T follicular helper cell (primary cell): ENCODE measurements at places on chromosomes 4 and X.

- DNase-seq, result no peak
These were observed 63.7 kb downstream of the ANK2 start for GRCh38 chr4:113113151-113113550.

DNA sequence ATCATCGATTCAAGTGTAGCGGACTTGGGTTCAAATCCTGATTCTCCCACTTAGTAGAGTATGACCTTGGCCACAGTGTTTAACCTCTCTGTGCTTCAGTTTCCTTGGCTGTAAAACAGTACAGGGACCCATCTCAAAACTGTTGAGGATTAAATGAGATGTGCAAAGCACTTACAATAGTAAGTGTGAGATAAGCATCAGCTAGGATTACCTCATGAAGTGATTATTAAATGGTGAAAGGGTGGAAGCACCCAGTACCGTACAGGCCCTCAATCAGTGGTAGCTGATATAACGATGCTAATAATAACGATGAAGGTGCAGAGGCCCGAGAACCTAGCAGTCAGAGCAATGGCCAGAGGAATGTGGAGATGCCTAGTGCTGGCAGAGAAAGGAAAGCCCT lies 45.1 kb downstream of the PRPS1 start:
- DNase-seq, result no peak

GRCh38 chrX:115399306-115399705 lies 109.8 kb downstream of the LUZP4 start:
- DNase-seq, result no peak

DNA sequence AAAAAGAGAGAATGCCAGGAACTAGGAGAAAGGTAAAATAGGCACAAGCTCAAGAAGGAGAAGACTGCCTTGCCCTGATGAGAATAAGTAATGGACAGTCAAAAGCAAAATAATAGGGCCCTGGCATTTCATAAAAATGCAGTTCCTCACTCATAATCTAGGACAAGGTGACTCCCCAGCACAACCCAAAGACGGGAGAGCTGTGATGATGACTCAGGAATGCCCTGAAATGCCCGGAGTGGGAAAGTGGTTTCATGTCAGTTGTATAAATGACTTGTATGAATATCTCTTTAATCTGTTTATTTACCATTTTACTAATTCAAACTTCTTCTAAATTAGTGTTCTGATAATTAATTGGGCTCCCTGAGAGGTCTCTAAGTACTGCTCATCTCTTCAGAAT lies 28.8 kb upstream of the SETD7 start:
- no peak for DNase-seq

DNA sequence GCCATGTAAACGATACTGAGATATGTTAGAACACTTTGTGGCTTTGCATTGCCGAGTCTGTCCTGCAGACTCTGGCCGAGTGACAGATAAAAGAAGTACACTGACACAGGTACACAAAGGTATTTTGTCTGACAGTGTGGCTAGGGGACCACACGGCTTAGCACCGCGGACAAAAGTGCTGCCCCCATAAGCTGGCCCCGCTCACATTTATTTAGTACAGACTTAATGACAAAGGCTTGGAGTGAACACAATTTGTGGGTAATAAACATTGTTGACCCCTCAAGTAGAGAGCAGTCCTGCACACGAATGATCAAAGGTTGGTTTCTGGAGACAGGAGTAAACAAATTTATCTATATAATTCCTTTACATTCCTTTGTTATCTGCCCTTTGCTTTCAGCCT lies 976.8 kb downstream of the TRAM1L1 start:
- DNase-seq, result no peak

DNA sequence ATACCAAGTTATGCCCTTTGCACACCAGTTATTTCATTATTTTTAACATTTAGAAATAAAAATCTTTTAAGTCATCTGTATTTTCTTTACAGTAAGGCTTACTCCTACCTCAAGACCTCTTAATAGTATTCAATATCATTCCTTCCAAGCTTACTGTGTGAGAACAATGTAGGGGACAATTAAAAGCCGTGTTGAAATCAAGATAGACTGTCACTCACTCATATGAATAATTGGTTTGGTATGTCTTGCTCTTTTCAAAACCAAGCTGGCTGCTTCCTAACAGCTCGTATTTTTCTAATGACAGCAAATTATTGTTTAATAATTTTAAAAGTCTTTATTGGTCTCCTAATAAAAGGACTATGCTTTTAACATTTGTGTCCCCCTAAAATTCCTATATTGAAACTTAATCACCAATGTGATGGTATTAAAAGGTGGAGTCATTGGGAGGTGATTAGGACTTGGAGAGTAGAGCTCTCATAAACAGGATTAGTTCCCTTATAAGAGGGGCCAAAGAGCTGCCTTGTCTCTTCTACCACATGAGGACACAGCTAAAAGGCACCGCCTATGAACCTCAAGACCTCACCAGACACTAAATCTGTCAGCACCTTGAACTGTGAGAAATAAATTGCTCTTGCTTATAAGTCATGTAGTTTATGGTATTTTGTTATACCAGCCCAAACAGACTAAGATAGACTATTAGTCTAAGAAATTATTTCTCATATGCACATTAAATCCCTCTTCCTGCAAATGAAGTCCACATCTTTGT lies 4.1 kb downstream of the ABCB7 start:
- DNase-seq, result no peak

DNA sequence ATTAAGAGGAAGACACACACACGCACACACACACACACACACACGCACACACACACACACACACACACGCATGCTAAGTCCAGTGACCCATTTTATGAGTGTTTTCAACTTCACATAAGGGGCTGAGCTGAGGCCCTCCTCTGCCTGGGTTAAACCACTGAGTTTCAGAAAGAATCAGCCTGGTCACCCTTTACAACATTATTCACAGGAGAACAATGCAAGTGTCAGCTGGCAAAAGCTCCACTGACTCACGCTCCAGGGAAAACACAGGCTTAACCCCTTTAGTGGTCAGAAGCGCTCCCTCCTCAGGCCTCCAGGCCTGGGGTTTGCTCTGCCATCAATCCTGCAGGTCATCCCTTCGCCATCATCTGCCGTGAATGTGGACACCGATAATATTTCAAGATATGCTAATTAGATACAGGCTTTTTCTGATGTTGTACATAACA lies 46.9 kb downstream of the ACOX3 start:
- DNase-seq, result no peak

DNA sequence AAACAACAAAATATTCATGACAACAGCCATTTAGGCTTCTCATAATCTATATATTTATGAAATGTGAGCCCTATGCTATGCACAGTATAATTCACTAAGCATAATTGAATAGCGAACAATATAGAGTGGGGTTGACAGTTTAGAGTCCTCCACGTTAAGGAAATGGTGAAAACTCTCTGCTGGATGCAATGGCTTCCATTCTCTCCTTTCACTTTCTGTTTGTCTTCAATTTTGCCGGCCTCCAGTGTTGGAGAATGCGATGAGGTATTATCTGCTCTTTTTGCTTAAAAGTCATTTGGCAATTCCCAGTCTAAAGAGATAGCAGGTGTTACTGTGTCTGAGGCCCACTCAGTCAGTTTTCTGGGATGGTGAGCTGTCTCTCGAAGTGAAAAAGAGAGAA lies 52.1 kb downstream of the NPY5R start:
- DNase-seq, result no peak

- no peak for DNase-seq
These were observed 212.5 kb downstream of the SPATA18 start for GRCh38 chr4:52263607-52264006.

DNA sequence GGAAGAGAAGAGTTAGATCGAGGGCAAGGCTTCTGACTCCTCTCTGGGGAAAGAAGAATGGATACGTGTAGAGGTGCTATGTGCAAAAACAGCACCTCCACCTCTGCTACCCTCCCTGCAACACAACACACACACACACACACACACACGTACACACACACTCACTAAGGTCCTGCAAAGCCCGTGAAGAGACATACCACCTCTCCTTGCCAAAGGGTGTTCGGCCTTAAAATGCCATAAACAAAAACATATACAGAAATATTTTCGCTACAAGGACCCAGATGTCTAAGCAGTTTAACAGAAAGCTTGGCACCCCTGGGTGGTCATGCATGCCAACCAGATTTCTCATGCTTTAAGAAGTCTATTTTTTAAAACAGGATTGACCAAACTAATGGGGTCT lies 1.5 kb downstream of the TIFA start:
- no peak for DNase-seq

DNA sequence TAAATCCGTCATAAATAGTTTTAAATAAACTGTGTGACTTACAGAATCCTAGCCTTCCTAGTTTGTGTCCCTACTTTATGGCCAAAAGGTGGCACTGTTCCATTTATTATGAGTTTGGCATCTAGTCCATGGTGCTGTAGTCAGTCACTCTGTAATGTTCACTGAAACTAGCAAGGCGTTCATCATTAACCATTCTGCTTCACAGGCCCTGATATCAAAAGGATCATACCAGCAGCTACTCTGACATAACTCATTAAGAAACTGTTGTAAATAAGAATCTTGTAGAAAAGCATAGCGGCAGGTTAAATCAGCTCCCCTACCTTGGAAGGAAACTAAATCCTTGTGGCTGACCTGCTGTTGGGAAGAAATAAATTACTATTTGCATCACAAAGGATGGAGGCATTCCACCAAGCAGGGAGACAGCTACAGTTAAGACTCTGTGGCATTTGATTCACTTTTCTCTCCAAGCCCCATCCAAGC lies 919.6 kb upstream of the DIAPH2 start:
- no peak for DNase-seq

DNA sequence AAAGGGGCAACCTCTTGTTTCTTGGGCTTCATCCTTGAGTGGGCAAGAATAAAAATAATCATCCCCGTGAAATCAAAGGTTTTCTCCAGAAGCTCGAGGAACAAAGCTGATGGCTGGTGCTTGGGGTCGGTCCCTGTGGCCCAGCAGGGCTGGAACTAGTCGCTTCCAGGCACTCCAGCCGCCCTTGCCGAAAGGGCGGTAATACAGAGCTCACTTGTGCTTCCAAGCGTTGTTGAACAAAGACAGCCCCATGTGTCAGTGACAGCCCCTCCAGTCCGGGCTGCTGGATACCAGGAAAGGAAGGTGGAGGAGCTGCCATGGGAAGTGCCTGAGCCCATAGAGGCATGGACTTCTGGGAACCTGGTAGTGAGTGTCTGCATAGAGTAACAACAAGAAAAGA lies 5.2 kb downstream of the HELT start:
- DNase-seq, result no peak

DNA sequence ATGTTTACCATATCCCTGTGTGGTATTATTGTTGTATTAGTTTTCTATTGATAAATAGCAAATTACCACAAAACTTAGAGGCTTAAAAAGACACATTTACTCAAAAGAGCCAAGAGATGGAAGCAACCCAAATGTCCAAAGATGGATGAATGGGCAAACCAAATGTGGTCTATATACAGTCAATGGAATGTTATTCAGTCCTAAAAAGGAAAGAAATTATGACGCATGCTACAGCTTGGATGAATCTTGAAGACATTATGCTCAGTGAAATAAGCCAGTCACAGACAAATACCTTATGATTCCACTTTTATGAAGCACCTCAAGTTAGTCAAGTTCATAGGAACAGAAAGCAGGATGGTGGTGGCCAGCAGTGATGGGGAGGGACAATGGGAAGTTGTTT lies 144.7 kb downstream of the QDPR start:
- DNase-seq, result no peak

- DNase-seq, result no peak
These were observed 25.7 kb downstream of the GAB3 start for GRCh38 chrX:154724993-154725756.

DNA sequence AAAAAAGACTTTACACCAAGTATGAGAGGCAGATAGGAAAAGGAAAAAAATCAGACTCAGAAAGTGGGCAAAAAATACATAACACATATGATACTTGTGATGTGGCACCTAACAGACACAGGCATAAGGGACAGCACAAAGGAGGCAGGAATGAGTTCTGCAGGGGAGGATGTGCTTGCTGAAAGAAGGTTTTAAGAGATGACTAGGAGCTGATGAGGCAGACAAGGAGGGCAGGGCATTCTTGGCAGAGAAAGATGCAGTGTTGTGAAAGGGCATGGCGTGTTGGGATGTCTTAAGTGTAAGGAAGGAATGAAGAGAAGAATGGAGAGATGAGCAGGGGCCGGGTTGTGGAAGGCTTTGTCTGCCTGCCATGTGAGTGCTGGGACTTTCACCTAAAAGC lies 49.7 kb upstream of the TMEM154 start:
- DNase-seq, result no peak

GRCh38 chrX:64265265-64265664 lies 34.9 kb upstream of the ASB12 start:
- DNase-seq, result no peak

- no peak for DNase-seq
These were observed 212.6 kb upstream of the JADE1 start for GRCh38 chr4:128596853-128597252.

DNA sequence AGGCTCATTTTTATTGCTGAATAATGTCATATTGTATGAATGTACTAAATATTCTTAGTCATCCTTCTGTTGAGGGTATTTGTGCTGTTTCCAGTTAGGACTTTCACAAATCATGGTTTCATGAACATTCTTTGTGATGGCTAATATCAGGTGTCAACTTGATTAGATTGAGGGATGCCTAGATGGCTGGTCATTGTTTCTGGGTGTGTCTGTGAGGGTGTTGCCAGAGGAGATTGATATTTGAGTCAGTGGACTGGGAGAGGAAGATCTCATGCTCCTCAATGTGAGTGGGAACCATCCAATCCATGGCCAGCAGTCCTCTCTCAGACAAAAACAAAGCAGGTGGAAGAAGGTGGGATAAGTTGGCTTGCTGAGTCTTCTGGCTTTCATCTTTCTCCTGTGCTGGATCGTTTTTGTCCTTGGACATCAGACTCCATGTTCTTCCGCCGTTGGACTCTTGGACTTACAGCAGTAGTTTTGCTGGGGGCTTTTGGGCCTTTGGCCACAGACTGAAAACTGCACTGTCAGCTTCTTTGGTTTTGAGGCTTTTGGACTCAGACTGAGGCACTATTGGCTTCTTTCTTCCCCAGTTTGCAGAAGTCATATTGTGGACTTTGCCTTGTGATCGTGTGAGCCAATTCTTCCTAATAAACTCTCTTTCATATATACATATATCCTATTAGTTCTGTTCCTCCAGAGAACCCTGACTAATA lies 11.9 kb upstream of the HS3ST1 start:
- no peak for DNase-seq

- no peak for DNase-seq
These were observed 1.3 kb downstream of the BDH2 start for GRCh38 chr4:103098341-103098740.

DNA sequence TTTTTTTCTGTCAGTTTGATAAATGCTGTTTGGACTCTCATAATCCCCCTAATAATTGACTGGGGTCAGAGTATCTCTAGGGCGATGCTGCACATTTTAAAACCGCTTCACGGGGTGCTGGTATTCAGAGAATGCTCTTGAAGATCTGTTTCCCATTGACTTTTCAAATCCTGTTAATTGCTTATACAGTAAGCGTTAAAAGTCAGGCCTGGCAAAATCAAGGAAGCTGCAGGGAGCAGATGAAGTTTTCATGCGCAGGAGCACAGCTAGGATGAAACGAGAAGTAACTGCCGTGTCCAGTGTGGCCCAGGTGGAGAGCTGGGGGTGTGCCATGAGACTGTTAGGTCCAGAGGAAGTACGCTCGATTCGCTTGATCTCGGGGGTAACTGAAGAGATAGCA lies 312.9 kb downstream of the TRIML1 start:
- no peak for DNase-seq

- no peak for DNase-seq
These were observed 773 bp downstream of the DAPP1 start for GRCh38 chr4:99817309-99817890.

GRCh38 chr4:173185847-173186510 lies 17.4 kb downstream of the GALNT7 start:
- DNase-seq, result no peak
